ENCODE measurements at places on chromosomes 6 and 20.

- no peak for DNase-seq
Observed at GRCh38 chr6:46029602-46030001, 13.9 kb upstream of the CLIC5 start.

DNA sequence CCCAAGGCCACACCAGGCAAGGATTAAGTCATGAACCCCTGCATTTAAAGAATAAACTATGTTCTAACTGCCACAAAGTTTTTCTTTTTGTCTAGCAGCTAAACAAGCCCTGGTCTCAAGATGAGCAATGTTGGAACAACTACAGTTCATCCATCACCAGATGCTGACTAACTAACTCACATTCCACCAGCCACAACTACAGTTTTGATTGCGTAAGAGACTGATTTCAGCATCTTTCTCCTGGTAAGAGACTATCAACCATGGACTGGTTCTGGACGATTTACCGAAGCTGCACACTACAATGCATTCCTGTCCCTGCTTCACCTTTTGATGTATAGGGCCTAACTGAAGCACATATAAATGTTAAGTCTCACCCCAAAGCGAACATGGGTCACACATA lies 43.0 kb downstream of the F13A1 start:
- no peak for DNase-seq

DNA sequence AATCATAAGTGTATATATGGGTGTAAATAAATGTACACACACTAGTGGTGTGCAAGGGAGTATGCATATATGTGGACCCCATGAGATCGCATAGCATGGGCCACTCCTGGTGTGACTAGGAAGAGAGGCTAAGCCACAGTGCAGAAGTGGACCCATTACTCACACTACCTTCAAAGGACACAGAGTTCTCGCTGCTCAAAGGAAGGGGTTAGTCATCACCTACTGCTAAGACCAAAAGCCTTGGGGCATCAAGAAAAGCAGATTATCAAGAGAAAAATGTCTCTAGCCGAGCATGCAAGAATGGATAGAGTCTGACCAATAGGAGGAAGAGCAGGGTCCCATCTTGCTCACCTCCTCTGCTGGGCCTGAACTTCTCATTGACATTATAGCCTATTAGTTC lies 195.5 kb downstream of the MAFB start:
- DNase-seq: no peak

- DNase-seq: peak; percentile 46
Observed at GRCh38 chr6:63352544-63353285, 32.9 kb upstream of the LGSN start.

- DNase-seq: no peak
Observed at GRCh38 chr20:61604549-61604948, 352.5 kb downstream of the CDH4 start.

DNA sequence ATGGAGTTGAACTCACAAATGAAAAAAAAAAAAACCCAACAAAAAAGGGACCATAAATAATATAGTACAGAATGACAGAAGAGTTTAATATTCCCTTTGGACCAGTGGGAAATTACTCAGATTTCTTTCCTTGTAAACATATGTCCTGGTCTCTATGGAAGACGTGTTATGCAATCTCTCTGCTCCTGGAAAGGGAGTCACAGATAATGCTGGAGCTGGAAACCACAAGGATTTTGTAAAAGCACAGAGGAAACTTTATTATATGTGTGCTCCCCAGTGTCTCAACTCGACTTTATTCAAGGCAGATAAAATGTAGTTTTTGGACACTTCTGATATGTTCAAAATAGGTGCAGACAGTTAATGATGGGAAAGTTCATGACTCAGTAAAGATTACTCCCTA lies 88.1 kb upstream of the ZFP64 start:
- no peak for DNase-seq

- no peak for DNase-seq
Observed at GRCh38 chr6:34518669-34519365, 37.3 kb downstream of the SPDEF start.

GRCh38 chr6:52284131-52284459 lies 447 bp downstream of the MCM3 start:
- peak; percentile 37 for DNase-seq

- DNase-seq: no peak
Observed at GRCh38 chr20:37914672-37915433, 11.9 kb downstream of the VSTM2L start.

- DNase-seq: peak; percentile 23
Observed at GRCh38 chr6:5670811-5671561, 335.7 kb downstream of the NRN1 start.

GRCh38 chr6:112743323-112743722 lies 396.2 kb downstream of the RFPL4B start:
- DNase-seq: no peak

GRCh38 chr6:100404051-100404450 lies 60.7 kb downstream of the SIM1 start:
- no peak for DNase-seq

GRCh38 chr20:63090052-63090451 lies 83.3 kb upstream of the BHLHE23 start:
- DNase-seq: no peak

- DNase-seq: no peak
Observed at GRCh38 chr6:136284909-136285308, 4.7 kb downstream of the BCLAF1 start.

- DNase-seq: no peak
Observed at GRCh38 chr20:24465159-24465558, 4.3 kb upstream of the SYNDIG1 start.

DNA sequence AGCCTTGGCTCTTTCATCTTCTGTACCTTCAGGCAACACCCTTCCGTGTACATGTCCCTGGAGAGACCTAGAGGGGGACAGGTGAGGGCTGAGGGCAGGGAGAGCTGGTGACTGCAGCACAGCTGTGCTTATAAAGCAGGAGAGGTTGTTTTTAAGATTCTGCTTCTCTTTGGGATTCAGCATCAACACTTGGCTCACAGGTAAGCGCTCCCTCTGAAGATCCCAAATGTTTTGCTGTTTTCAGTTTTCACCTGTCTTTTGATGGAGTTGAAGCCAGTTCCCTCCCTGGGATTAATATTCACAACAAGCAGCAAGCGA lies 19.4 kb upstream of the TRAF3IP2 start:
- no peak for DNase-seq

DNA sequence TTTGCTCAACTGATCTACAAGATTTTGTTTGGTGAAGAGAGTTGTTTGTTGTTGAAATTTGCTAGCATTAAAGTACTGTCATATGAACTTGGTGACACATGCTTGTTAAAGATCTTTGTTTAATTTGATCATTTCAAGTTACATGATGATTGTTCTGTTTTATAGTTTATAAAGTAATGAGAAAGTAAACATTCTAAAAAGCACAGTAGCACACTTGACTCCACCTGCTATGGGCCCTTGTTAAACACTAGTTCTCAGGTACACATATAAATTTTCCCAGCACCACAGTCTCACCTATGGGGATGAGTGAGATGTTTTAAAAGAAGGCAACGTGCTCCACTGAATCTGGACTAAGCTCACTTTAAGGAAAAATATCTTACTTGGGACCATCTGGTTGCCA lies 14.1 kb downstream of the MCHR2 start:
- no peak for DNase-seq

GRCh38 chr20:21262812-21263211 lies 40.3 kb upstream of the XRN2 start:
- DNase-seq: no peak

DNA sequence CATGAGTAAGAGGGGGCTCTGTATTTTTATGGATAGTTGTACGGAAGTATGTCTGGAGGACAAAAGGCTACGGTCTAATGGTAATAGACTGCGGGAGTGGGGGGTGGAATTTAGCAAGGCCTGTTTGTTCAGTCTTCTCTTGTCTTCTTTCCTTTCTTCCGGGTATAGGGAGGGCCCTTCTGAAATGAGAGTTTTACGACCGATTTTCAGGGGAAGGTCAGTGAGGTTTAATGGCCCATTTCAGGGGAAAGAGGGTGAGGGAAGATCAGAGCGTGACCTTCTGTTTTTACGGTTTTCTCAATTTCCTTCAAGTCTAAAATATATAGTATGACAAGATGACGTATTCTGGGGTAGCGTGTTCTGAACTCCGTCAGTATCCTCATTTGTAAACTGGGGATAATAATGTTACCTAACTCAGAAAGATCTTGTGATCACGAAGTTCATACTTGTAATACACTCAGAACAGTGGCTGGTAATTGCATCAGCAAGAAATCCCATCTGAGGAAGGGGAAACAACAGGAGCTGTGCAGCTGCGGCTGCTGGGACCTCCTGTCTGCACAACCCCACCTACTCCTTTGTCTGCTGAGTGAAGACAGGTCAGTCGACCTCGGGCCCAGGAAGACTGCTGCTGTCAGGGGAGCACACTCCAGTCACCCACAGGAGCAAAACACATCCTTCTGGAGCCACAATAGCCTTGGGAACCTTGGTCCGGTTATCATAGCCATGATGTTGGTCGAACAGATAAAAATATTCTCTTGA lies 90.4 kb downstream of the MAP3K7 start:
- DNase-seq: no peak

DNA sequence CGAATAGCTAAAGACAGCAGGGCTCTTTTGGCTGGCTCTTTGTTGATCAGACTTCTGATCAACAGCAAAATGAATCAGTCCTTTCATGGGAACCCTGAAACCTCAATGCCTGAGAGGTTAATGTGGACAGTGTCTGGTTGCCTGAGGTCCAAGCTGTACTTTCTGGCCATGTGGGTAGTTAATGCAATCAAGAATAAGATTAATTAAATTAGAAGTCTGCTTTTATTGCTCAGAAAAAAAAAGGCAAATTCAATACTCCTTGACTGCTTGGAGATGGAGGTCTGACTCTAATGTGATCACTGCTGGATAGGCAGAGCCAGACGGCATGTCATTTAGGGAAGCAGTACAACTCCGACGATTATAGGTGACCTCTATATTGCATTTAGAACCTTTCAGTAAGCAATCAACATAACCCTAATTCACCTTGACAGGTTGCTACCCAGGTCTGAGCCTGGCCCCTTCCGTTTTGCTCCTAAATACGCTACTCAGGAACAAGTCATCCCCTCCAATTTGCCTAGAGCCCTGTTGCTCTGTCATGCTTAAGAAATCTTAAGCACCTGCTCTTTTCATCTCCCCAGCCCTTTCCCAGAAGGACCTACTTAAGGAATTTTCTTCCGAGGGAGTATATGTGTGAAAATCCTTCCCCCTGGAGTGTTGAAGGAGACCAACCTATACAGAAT lies 370.0 kb upstream of the SPTLC3 start:
- DNase-seq: no peak

DNA sequence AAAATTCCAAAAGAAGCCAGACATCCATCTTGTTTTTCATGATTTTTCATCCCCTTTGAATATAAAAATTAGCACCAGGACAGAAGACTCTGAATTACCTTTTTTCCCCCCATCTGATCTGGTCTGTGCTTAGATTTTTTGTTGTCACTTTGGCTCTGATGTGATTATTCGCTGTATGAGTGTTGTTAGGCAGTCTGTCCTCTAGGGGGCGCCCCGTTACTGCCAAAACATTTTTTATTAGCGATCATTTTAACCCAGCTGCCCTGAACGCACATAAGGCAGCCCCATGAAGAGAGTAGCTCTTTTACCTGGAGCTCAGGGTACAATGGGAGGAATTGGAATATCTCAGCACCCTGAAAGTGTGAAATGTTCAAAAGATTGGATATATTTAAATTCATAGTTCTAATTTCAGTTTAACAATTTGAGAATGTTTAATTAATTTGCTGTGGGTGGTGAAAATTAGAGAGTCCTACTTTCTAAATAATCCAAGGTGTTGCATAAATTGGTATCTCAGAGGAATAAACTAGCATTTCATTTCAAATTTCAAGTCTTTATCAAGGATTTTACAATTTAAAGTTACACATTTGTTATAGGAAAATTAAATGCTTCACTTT lies 60.8 kb downstream of the PRPH2 start:
- DNase-seq: peak; percentile 62

DNA sequence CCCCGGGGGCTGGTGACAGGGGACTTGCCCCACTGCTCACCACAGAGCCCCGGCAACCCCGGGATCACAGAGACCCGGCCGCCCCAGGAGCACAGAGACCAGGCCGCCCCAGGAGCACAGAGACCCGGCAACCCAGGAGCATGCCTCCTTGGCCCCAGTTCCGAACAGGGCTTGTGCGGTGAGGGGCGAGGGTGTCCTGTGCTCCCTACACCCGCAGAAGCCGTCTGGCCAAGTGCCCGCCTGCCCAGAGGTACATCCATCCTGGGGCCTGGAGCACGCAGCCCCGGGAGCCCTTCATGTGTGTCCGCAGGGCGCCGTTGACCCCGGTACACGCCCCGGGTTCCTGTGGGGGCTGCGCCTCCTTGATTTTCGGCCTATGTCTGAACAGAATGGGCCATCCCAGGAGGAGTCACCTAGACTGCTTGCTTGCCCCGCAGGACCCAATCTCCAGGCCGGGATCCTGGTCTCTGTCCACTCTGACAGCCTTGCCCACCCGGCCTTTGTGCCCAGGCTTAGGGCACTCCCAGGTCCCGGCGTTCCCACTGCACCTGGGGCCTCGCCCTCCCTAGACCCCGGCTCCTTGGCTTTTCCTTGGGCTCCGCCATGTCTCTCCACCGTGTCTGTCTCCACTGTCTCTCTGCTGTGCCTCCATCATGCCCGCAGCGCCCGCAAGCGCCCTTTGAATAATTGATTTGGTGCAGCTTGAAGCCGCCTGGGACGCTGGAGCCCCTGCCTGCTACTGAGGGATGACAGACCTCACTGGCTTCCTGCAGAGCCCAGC lies 219.8 kb downstream of the ERMARD start:
- DNase-seq: no peak

DNA sequence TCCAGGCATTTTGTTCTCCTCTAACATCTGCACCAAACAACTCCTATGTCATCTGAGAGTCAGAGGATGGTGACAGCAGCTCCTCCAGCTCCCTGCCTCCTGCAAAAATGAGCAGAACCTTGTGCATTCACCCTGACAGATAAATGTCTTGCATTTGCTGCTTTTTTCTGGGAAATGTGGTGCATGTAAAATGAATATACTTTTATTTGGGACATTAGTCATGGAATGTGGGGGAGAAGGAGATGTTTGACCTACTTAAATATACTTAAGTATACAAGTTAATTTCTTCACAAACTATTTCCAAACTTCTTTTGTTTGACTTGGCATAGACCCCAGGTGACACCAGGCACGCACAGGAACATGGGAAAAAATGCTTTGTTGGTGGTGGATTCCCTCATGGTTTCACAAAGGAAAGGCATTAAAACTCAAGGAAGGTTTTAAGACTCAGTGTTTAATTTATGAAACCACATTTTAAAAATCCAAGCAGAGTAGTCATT lies 181.8 kb upstream of the MCHR2 start:
- no peak for DNase-seq

DNA sequence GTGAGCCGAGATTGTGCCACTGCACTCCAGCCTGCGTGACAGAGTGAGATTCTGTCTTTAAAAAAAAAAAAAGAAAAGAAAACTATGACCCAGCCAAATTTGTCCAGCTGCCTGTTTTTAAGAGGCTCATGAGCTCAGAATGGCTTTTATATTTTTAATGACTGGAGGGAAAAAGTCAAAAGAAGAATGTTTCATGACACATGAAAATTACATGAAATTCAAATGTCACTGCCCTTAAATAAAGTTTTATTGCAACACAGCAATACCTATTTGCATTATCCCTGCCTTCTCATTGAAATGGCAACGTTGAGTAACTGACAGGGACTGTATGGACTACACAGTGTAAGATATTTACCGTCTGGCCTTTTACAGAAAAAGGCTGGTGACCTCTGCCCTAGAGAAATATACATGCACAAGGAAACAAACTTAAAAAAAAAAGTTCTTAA lies 11.4 kb downstream of the SENP6 start:
- DNase-seq: no peak
